ENCODE measurements at places on chromosomes 1 and 21.

DNA sequence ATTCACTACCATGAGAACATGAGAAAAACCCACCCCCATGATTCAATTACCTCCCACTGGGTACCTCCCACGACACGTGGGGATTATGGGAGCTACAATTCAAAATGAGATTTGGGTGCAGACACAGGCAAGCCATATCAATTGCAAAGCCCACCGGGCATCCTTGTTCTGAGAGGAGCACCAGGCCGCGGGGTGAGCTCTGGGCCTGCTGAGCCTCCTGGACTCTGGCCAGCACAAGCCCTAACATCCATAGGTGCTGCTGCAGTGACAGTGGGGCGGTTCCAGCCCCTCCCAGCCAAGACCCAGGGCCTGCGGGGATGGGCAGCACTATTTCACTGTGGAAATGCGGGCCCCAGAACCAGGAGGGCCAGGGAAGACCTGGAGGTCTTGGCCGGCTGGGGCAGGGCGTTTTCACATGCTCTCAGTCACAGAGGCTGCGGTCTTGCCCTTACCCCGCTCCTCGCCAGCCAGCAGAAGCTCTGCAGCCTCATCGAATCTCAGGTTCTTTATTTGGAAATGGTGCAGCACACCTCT lies 103.8 kb downstream of the PCBP3 start:
- peaks cover 9% of the 10 kb centered on the region for H3K27me3 ChIP-seq
- H3K4me1 ChIP-seq = peaks cover 11% of the 10 kb centered on the region
- no peaks in the 10 kb centered on the region for H3K36me3 ChIP-seq

DNA sequence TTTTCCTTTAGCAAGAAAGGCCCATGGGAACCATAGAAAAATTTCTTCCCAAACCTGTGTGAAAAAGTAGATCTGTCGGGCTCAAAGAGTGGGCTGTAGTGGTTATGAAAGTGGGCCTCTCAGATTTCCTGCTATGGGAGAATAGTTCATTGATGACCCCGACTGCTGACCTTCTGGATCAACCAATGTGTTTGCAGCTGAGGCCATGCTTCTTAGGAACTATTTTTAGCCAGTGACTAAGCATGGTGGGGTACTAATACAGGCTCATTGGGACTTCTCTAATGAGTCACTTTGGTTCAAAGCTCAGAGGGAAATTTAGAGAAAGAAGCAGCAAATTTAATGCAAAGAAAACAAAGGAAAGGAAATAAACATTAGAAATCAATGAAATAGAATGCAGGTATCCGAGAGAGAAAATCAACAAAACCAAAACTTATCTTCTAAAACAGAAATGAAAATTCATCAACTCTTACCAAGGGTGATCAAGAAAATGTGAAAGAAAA lies 12.6 kb upstream of the PSMA5 start:
- H3K4me1 ChIP-seq = no peaks in the 10 kb centered on the region
- no peak for DNase-seq
- no peak overlapping the region for H3K4me3 ChIP-seq
- no peak overlapping the region for H3K27ac ChIP-seq
- H3K36me3 ChIP-seq = no peaks in the 10 kb centered on the region
- peaks cover 16% of the 10 kb centered on the region for H3K27me3 ChIP-seq

DNA sequence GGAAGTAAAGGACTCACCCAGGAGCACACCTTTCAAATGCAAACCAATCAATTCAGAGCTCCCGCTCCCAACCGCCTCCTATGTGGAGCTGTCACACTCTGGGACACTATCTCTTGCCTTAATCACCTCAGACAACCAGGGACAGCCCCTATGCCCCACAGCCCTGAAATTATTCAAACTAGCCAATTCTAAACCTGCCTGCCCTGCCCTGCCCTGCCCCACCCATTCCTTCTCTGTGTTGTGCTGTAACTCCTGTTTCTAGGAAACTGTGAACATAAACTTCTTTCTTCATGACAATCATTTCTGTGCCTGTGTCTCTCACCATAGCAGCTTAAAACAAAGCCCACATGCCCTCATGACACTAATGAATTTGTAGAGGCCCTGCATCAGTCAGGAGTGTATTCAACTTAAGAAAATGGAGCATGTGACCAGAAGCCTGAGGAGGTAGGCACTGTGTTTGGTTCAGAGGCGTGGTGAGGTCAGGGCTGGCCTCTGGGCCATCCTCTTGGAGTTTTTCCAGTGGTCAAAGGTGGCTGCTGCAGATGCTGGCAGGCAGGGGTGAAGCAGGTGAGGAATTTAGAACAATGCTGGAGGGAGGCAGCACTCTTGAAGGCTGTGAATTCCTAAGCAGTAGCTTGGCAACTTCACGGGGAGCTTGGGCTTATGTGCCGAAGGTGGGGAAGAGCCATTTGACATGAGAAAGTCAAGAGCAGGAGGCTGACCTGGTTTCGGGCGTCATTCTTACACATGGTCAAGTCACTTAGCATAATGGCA lies 74.5 kb downstream of the RHOU start:
- no peaks in the 10 kb centered on the region for H3K4me1 ChIP-seq
- no peaks in the 10 kb centered on the region for H3K27me3 ChIP-seq
- H3K36me3 ChIP-seq = no peaks in the 10 kb centered on the region
- H3K4me3 ChIP-seq = no peak overlapping the region

DNA sequence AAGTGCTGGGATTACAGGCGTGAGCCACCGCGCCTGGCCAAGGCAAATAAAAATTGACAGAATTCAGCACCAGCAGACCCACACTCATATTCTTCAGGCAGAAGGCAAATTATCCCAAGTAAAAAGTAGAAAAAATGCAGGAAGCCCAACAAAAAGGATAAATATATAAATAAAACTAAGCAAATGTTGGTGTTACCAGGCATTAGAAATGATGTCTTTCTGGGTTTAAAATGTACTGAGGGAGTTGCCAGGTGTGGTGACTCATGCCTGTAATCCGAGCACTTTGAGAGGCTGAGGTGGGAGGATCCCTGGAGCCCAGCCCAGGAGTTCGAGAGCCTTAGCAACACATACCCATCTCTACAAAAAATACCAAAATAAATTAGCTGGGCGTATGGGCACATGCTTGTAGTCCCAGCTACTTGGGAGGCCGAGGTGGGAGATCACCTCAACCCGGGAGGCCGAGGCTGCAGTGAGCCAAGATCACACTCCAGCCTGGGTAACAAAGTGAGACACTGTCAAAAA lies 6.3 kb downstream of the INTS11 start:
- no peak overlapping the region for H3K4me3 ChIP-seq
- peaks cover 21% of the 10 kb centered on the region for H3K4me1 ChIP-seq
- no peak for DNase-seq
- H3K36me3 ChIP-seq = peaks cover 37% of the 10 kb centered on the region

- no peak for DNase-seq
- no peak overlapping the region for H3K4me3 ChIP-seq
- no peak overlapping the region for H3K27ac ChIP-seq
- H3K36me3 ChIP-seq = peaks cover 3% of the 10 kb centered on the region
Observed at GRCh38 chr1:205787287-205787916, 12.1 kb upstream of the RAB29 start.

GRCh38 chr21:39037807-39038405 lies 145.3 kb downstream of the PSMG1 start:
- peak overlapping the region; percentile 1 for H3K27ac ChIP-seq
- peaks cover 5% of the 10 kb centered on the region for H3K4me1 ChIP-seq
- no peak overlapping the region for H3K4me3 ChIP-seq
- DNase-seq = no peak

- H3K27ac ChIP-seq = no peak overlapping the region
- DNase-seq = no peak
- H3K27me3 ChIP-seq = no peaks in the 10 kb centered on the region
- no peaks in the 10 kb centered on the region for H3K4me1 ChIP-seq
- H3K36me3 ChIP-seq = peaks cover 1% of the 10 kb centered on the region
Observed at GRCh38 chr1:63794939-63795378, 21.1 kb downstream of the ROR1 start.
